NCI-H2107 (cell line): ENCODE measurements at places on chromosomes 6 and 20.

DNA sequence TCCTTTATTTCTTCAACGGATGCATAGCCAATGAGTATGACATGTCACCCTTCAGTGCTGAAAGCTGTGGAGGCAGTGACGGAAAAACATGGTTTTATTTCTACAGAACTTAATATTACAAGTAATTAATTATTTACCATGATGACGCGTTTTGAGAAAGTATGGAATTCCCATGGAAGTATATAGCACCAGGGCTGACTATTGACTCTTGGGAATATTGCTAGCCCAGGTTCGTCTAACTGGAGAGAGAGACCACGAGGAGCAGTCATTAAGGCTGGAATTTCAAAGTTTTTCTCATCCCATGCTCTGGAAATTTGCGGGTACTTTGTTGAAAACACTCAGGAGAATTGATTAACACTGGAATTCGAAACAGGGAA is 155.2 kb upstream of the PRSS16 start:
- no peak for DNase-seq

- no peak for DNase-seq
These were observed 688 bp downstream of the COMMD7 start for GRCh38 chr20:32742322-32743236.

DNA sequence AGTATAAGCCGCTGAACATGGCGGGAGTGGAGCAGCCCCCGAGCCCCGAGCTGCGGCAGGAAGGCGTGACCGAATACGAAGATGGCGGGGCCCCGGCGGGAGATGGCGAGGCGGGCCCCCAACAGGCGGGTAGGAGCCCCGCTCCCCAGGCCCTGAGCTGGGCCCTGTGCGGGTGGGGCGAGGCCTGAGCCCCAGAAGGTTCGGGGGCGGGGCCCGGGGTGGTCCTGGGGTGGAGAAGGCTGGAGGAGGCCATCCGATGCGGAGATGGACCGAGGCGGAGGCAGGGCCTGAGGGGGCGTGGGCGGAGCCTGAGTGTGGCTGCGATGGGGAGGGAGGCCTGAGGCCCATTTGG is 7.1 kb downstream of the L3MBTL1 start:
- no peak for DNase-seq

DNA sequence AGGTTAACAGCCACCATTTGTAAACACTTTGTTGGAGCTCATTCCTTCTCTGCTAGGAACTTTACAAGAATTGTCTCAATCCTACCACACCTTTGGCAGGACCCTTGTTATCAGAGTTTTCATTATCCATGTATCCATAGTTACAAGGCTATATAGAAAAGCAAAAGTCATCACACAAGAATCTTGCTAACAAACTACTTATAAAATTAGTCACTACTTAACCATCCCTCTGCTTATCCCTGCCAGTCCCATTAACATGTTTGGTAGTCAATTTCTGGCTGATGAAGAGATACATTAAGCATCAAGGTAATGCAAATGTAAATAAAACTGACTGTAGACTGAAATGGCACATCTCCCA is 10.4 kb downstream of the ZSWIM3 start:
- no peak for DNase-seq

GRCh38 chr20:47662483-47663353 is 122.6 kb downstream of the SULF2 start:
- no peak for DNase-seq
